B cell (primary cell): ENCODE measurements at places on chromosomes 6 and 20. TPM values are rescaled to one million over a fixed set of nuclear protein-coding genes. Genes with fewer than 3 reads are reported as not detected.
A peak's percentile ranks its signal among the peaks of the same experiment; 100 is the strongest.

DNA sequence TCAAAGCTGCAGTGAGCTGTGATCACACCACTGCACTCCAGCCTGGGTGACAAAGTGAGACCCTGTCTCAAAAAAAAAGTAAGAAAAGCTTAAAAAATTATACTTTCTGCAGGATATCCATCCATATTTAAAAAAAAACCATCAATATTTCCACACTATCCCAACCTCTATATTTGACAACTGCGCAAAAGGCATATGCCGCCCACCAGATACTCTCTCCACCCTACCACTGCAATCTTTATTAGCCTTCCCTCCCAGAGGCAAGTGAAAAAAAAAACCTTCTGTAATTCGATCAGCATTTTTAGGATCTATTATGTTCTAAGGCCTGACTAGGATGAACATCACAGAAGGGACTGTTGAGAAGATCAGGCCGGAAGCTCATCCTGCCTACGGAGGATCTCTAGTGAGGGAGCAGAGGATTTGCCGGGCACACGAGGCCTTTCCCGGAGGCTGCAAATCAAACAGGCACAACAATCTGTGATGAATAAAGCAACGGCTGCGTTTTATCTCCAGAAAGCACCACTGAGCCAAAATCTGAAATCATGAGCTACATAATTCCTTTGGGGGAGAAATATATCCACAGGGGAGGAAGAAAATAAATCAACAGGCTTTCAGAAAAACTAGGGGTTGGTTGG lies 65.9 kb downstream of the GFOD1 start:
- DNase-seq = no peak

The NFATC2 gene
- polyA plus RNA-seq = 10.1 and 11.9 TPM in 2 replicates

DNA sequence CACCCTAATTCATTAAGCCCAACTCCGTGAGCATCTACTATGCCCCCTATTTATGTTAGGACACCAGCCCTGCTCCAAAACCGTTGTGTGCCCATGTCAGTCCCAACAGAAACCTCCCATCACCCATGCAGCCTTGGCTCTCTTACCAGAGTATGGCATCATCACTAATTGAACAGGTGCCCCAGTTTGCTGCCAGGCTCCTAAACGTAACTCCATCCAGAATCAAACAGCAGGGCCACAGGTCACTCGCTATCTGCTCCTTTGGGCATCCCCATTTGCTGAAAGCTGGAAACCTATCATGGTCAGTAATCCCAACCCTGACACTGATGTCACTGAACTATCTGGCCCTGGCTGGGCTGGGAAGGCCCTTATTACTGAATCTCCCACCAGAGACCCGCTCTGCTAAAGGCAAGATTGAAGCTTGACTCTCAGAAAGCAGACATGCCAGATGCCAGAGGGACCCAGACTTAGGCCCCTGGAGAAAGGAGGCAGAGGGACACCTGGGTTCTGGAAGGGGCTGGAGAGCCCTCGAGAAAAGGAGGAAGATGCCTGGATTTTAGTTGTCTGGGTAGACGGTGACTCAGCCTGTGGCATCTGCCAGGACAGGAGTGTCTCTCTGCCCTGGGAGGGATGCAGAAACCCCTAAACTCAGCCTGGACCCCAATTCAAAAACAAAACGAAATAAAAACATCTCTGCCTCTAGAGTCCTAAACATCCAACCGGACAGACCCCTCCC lies 14.0 kb downstream of the MUCL3 start:
- DNase-seq = no peak

The DEFB124 gene
- not detected in 2 replicates for polyA plus RNA-seq

DNA sequence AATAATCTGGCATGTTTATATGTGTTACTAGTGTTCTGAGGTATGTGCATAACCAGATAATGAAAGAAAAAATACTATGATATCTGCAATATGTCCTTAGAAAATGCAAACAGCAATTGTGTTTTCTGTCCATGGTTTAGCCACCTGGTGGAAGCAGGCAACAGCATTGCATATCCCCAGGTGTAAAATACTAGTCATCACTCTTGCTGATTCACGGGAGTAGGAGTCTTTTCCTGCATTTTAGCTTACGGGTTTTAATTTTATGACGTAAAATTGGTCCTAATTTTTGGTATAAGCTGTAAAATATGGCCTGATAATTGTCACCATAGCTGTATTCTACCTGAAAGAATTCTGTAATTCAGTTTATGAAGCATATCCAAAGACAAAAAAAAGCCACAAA lies 2.5 kb downstream of the RNF182 start:
- DNase-seq = no peak

- no peak for DNase-seq
These were observed 101.4 kb upstream of the SCGN start for GRCh38 chr6:25550631-25551030.

The MCM8 gene
- 2.6 and 4.4 TPM in 2 replicates for polyA plus RNA-seq

DNA sequence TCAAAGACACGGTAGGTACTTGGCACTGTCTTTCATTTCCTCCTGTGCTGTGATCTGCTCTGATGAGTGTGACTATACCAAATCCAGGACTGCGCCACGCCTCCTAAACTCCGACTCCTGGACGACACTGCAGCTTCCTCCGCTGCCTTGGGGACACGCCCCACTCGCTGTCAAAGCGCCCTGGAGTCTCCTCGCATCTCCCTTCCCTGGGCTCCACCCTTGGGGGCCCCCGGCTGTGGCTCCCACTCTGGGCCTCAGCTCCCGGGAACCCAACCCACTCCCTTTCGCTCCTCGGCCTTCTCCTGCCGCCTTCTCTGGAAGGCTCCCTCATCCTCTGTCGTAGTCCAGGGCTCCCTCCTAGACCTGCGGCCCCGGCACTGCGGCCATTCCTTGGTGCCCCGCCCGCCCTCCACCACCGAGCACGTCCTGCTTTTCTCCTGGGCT lies 61.2 kb downstream of the RSPH3 start:
- peak; percentile 55 for DNase-seq

The TTLL9 gene
- 0.76 and 1.1 TPM in 2 replicates for polyA plus RNA-seq

The ARMC2 gene
- 4.4 and 4.8 TPM in 2 replicates for polyA plus RNA-seq

GRCh38 chr20:63773571-63774241 lies 34.1 kb downstream of the SLC2A4RG start:
- no peak for DNase-seq

The FAM217A gene
- polyA plus RNA-seq = not detected in 2 replicates

- no peak for DNase-seq
These were observed 195.3 kb upstream of the KCNK16 start for GRCh38 chr6:39517756-39518155.

The TMX4 gene
- polyA plus RNA-seq = 5.8 and 6.7 TPM in 2 replicates

The UNC93A gene
- polyA plus RNA-seq = not detected in 2 replicates

The DDO gene
- polyA plus RNA-seq = not detected in 2 replicates

The IL17A gene
- polyA plus RNA-seq = not detected in 2 replicates

DNA sequence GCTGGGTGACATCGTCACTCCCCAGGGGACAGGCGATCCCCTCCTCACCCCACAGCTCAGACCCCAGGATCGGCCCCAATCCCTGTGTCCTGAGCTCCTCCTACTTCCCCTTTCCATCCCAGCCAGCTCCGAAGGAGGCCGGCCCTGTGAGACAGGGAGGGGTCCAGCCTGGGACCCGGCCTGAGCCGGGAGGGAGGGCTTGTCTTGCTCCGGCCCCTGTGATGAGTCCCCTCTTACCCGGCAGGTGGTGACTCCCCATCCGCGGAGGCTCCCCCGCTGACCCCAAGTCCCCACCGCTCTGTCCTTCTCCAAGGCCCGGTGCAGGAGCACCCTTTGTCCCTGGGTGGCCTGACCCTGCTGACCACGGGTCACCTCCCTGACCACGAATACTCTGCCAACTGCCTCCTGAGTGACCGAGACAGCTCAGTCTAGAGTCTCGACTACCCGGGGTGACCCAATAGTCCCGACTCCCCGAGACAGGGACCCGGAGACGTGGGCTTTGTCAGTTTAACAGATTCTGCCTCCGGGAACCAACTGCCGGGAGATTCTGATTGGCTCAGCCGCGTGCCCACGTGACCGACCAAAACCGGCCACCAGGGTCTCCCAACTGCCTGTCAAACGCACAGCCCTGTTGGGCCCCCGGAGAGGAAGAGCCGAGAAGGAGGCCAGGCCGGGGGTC lies 187.4 kb upstream of the PROKR2 start:
- DNase-seq = no peak

The ASIP gene
- 0.24 TPM in 1 of 2 replicates, not detected in the other for polyA plus RNA-seq
